Ureter (tissue), 1 donor: ENCODE measurements at places on chromosomes 16 and 17.

- no peak for DNase-seq
Measured at GRCh38 chr16:71794943-71795342, 13.7 kb downstream of the AP1G1 start.

DNA sequence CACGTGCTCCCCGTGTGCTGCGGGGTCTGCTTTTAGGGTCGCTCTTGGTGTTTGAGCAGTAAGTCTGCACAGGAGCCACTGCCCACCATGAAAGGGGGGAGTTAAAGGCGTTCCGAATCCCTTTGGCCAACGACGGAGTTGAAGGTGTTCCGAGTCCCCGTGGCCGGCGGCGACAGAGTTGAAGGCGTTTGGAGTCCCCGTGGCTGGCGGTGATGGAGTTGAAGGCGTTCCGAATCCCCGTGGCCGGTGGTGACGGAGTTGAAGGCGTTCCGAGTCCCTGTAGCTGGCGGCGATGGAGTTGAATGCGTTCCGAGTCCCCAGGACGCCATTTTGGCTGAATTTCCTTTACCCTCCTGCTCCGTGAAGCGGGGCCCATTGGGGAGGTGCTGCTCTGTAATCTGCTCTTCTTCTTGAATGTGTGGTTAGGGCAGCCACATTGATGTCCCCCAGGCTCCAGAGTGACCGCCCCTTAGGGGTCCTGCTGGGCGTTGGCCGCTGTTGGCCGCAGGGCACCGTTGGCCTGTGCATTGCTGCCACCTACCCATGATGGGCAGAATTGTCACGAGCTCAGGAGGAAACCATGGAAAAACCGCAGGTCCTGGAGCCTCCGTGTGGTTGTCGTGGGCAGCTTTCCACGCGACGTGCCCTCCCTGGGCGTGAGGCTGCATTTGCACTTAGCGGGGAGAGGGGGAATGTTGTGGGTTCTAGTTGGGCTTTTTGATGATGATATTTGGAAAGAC lies 73.7 kb upstream of the ZNF750 start:
- no peak for DNase-seq

DNA sequence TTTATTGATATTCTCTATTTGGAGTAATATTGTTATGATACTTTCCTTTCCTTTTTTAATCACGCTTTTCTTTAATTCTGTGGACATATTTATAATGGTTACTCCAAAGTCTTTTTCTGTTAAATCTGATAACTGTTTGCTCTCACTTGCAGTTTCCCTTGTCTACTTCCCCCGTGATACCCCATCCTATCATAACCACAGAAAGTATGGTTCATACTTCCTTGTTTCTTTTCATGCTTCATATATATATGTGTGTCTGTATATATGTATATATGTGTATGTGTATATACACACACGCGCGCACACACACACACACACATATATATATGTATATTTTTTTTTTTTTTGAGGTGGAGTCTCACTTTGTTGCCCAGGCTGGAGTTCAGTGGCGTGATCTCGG lies 23.5 kb downstream of the SPECC1 start:
- DNase-seq = no peak

- DNase-seq = no peak
Measured at GRCh38 chr17:3688852-3689261, 7.1 kb downstream of the P2RX5 start.

DNA sequence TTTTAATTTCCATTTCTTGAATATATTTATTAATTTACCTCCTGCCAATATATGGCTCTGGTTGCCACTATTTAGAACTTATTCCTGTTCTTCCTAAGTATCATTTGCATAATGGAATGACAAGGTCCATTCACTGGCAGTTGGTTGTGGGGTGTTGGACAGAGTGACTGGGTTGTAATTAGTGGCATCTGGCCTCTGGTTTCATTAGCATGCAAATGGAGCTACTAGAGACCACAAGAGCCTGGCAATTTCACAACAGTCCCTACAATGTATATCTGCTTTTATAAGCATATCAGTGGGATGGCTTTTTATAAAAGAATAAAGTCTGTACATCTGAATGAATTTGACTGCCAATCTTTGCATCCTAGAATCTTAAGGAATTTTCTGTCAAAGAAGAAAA lies 1030.9 kb upstream of the CDH8 start:
- DNase-seq = no peak

DNA sequence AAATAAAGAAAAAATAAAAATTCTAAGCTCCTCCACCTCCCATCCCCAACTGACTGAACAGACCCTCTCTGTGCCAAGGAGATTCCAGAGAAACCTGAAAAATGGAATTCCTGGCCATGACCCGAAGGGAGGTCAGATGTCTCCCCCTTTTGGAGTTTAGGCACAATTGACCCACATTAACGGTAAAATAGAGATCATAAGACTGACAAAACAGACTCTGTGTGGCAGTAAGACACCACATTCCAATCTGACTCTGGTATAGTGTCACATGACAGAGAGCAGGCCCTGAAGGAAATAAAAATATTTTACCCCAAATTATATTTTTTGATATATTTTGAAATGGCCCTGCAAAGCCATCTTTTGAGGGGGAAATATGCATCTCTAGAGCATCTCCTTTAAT lies 115.1 kb upstream of the ZKSCAN2 start:
- DNase-seq = no peak

DNA sequence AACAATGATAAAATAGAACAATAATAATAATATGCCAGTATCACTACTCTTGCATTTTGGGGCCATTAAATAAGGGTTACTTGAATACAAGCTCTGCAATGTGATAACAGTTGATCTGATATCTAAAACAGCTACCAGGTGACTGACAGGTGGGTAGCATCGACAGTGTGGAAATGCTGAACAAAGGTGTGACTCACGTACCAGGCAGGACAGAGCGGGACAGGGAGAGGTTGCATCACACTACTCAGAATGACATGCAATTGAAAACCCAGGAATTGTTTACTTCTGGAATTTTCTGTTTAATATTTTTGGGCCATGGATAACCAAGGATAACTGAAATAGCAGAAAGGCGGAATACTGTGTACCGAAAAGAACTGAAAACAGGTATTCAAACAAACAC lies 15.8 kb upstream of the ZNF19 start:
- no peak for DNase-seq

GRCh38 chr17:74731347-74731605 lies 5.8 kb upstream of the RAB37 start:
- DNase-seq = no peak

- DNase-seq = no peak
Measured at GRCh38 chr16:24102209-24102660, 153.9 kb upstream of the CACNG3 start.

GRCh38 chr16:52439171-52439701 lies 107.7 kb downstream of the TOX3 start:
- no peak for DNase-seq

GRCh38 chr16:1142911-1143310 lies 10.0 kb upstream of the CACNA1H start:
- DNase-seq = no peak
